ENCODE measurements at places on chromosomes 5 and 9. TPM values are rescaled to one million over a fixed set of nuclear protein-coding genes. Genes with fewer than 3 reads are reported as not detected.

Gene OTULINL
- 1.0 TPM for total RNA-seq

Gene RGS7BP
- not detected for total RNA-seq

Gene GRM6
- not detected for total RNA-seq

Gene CYSRT1
- total RNA-seq = 0.22 TPM

Gene GNA14
- 20.5 TPM for total RNA-seq
